ENCODE measurements at places on chromosomes 16 and 17.

DNA sequence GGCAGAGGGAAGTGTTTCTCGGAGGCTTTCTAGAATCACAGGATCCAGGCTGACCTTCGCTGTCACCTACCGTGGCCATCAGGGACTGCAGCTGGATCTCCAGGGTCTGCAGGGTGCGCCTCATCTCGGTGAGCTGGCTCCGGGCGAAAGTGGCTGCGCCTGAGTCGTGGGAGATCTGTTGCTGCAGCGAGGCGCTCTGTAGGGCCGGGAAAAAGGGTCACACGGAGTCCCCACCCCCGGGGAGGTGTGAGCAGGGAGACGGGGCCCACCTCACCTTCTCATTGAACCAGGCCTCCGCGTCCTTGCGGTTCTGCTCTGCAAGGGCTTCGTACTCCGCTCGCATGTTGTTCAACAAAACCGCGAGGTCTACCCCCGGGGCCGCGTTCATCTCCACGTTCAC lies 2.9 kb downstream of the KRT28 start:
- DNase-seq = no peak

- DNase-seq = no peak
Observed at GRCh38 chr17:49646391-49647255, 31.3 kb downstream of the SPOP start.

GRCh38 chr17:42272162-42272907 lies 3.9 kb downstream of the STAT5B start:
- no peak for DNase-seq

- DNase-seq = no peak
Observed at GRCh38 chr16:66517586-66518263, 32.2 kb downstream of the TK2 start.

GRCh38 chr17:80504686-80505413 lies 28.4 kb upstream of the NPTX1 start:
- no peak for DNase-seq

GRCh38 chr16:25614716-25615265 lies 77.0 kb upstream of the HS3ST4 start:
- no peak for DNase-seq

DNA sequence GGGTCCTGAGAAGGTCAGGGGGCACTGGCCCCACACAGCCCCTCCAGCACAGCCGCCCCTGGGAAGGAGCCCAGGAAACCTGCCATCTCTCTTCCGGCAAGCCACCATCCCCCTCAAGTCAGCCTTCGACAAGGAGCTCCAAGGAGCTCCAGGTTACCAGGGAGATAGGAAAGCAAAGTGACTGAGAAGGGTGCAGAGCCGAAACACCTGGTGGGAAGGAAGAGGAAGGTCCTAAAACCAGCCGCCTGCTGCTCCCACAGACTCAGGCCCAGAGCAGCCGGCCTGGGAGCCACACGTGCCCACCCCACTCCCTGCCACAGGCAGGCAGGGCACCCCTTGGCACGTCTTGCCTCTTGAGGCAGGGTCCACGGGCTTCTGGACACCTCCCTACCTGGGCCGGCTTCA lies 80.7 kb downstream of the TIMM22 start:
- DNase-seq = no peak

- no peak for DNase-seq
Observed at GRCh38 chr16:3681206-3681605, 26.7 kb downstream of the DNASE1 start.

GRCh38 chr17:79080349-79080748 lies 5.7 kb downstream of the ENGASE start:
- no peak for DNase-seq

- peak; percentile 66 for DNase-seq
Observed at GRCh38 chr16:2036200-2036966, 9.7 kb downstream of the NHERF2 start.

DNA sequence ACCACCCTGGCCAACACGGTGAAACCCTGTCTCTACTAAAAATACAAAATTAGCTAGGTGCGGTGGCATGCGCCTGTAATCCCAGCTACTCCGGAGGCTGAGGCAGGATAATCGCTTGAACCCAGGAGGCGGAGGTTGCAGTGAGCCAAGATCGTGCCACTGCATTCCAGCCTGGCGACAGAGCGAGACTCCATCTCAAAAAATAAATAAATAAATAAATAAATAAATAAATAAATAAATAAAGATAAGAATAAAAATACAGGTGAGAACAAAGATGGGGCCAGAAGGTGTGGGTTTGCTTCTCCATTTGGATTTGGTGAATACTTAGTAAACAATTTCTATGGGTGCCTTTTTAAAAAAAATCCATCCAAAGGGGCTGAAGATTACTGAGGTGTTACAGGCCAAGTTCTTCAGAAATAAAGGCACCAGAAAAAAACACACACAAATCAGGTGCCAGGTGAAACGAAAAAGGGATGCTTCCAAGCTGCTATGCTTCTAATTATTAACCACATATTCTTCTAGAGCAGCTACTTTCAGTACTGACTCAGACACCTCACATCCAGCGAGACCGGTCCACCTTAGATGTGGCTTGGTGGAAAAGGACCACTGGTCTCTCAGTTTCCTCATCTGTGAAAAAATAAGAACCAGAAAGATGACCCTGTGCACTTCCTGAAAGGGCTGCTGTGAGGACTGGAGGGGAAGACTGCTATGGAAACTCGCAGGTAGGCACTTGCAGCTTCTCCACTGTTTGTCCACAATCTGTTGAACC lies 9.2 kb downstream of the GLYR1 start:
- DNase-seq = no peak

- no peak for DNase-seq
Observed at GRCh38 chr17:76208120-76208519, 32.2 kb downstream of the RNF157 start.

GRCh38 chr16:84058664-84059063 lies 16.1 kb upstream of the SLC38A8 start:
- DNase-seq = peak; percentile 42

Data from type B pancreatic cell (in vitro differentiated cells).